ENCODE measurements at places on chromosomes 3 and 15. TPM values are rescaled to one million over a fixed set of nuclear protein-coding genes. Genes with fewer than 3 reads are reported as not detected.
A peak's percentile ranks its signal among the peaks of the same experiment; 100 is the strongest.

GRCh38 chr15:71278989-71279756 is 163.9 kb downstream of the THSD4 start:
- DNase-seq, result peak; percentile 95

- no peak for DNase-seq
Observed at GRCh38 chr3:5294356-5294755, 106.8 kb downstream of the EDEM1 start.

- DNase-seq, result no peak
Observed at GRCh38 chr3:190070622-190071347, 49.9 kb downstream of the P3H2 start.

GRCh38 chr15:63363292-63363691 is 18.4 kb downstream of the CA12 start:
- no peak for DNase-seq

The RBP2 gene
- total RNA-seq, result 52.7 TPM

GRCh38 chr15:27459836-27460235 is 488.9 kb downstream of the GABRG3 start:
- no peak for DNase-seq

DNA sequence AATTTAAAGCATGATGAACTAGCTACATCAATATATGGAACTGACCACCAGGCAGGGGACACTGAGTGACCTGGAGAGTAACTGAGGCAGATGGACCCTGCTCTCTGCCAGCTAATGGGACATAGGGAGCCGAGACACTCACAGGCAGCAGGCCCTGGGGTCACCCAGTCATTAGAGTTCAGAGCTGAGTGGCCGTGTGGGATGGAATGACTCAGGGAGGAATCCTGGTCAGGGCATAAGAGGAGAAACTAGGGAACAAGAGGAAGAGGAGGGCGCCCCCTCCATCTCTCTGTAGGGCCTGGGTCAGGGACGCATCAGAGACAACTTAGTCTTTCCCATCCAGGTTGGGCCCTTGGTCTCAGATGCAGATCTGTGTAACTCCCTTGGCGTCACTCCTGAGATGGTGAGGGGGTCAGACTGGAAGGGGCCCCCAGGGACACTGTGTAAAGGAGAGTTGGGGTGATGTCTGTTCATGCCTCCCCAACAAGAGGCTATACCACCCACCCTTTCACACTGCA is 39.8 kb downstream of the CCDC12 start:
- no peak for DNase-seq

GRCh38 chr3:143329567-143330211 is 210.1 kb downstream of the CHST2 start:
- no peak for DNase-seq
